Progenitor cell of endocrine pancreas (in vitro differentiated cells): ENCODE measurements at places on chromosomes 3 and 15. TPM values are rescaled to one million over a fixed set of nuclear protein-coding genes. Genes with fewer than 3 reads are reported as not detected.
A peak's percentile ranks its signal among the peaks of the same experiment; 100 is the strongest.

GRCh38 chr3:114034787-114035545 lies 21.4 kb downstream of the CCDC191 start:
- no peak overlapping the region for H3K4me3 ChIP-seq
- H3K27ac ChIP-seq: peak overlapping the region; percentile 15
- no peaks in the 10 kb centered on the region for H3K27me3 ChIP-seq
- H3K36me3 ChIP-seq: peaks cover 6% of the 10 kb centered on the region

DNA sequence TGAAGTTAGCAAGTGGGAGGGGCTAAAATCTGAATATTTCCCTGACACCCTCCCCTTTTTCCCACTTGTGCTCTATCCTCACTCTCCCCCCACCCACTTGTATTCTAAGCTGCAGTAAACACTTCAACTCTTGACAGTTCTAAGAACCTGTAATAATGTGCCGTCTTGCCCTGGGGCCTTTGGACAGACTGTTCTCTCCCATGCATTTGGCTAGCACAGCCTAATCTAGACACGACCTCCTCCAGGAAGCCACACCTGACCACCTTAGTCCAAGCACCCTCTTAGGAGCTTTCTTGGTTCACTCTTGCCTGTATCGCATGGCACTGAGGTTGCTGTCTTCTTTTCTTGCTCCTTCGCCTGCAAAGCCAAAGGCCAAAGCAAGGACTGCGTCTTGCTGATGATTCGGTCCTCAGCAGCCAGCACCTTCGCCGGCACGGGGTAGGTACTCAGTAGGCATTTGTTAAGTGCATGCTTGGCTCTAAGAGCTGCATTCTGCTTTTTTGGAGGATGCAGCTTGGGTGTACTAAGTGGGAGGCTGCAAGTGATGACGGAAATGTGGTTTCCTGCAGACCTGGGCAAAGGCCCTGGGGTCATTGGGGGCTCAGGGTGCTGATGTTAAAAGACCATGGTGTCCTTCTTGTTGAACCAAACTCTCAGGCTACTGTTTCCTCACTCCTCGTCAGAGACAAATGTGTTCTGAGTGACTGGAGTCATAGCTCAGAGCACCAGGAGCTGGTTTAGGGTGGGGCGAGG lies 2.0 kb upstream of the ZNF710 start:
- H3K4me3 ChIP-seq: peak overlapping the region; percentile 70
- no peaks in the 10 kb centered on the region for H3K36me3 ChIP-seq
- H3K27ac ChIP-seq: peak overlapping the region; percentile 98
- H3K4me1 ChIP-seq: peaks cover 40% of the 10 kb centered on the region
- H3K27me3 ChIP-seq: no peaks in the 10 kb centered on the region

Gene GPR62
- total RNA-seq: 0.12 TPM in 1 of 2 replicates, not detected in the other

Gene EFCC1
- total RNA-seq: 0.60 TPM in 2 replicates

Gene CADM2
- total RNA-seq: 4.4 and 5.8 TPM in 2 replicates

Gene PLCH1
- total RNA-seq: 13.6 and 14.2 TPM in 2 replicates
